ENCODE measurements at places on chromosomes 5 and 9.

- DNase-seq = no peak
Measured at GRCh38 chr9:127224178-127224882, 40.2 kb upstream of the GARNL3 start.

DNA sequence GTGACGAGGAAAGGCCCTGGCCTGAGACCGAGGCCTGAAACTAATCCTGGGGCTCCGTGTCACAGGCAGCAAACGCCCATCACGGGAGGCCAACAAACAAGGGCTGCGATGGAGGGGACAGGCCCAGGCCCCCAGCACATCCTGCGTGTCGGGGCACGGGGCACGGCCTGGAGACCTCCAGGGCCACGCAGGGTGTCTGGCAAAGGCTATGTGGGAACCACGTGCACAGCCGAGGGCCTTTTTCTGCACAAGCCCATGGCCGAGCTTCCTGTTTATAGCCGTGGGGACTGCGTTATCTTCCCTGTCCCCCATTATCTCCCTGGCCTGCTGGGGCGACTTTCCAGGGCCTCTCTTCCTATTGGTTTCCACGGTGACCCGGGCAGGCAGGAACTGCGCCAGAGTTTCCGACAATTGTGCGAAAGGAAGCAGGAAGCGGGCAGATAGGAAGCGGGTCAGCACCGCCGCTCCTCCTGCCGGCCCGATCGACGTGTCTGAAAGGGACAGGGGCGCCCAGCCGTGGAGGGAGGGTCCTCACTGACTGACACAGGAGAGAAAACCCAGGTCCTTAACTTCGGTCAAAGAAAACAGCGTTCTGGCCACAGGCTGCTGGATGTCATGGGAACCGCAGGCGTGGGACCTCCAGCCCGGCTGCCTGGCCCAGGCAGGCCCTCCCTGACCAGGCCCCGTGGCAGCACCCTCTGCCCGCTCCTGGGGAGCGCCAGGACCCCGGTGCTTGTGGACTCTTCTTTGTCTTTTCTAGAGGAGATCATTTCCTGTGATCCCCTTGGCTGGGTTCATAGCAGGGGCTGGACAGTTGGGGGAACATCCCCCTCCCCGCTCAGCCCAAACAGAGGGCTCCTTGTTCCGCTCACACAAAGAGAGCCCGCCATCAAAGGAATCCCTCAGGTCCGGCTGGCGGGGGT lies 29.1 kb upstream of the SEC16A start:
- DNase-seq = no peak

- no peak for DNase-seq
Measured at GRCh38 chr5:167242701-167243100, 1048.7 kb upstream of the WWC1 start.

- no peak for DNase-seq
Measured at GRCh38 chr9:23220957-23221356, 605.1 kb downstream of the ELAVL2 start.

DNA sequence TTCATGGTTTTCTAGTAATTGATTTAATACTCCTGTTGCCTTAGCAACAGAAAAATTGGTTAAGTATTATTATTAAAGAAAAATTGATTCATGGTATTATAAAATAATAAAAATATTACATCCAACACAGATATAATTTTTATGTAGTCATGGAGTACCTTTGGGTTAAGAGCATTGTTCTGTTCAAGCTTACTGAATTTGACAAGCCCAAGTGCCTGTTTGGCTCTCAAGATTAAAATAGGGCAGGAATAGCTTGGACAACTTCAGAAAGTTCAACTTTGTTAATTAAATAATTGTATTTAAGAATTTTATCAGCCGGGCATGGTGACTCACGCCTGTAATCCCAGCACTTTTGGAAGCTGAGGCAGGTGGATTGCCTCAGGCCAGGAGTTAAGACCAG lies 82.0 kb downstream of the NIPBL start:
- DNase-seq = no peak

DNA sequence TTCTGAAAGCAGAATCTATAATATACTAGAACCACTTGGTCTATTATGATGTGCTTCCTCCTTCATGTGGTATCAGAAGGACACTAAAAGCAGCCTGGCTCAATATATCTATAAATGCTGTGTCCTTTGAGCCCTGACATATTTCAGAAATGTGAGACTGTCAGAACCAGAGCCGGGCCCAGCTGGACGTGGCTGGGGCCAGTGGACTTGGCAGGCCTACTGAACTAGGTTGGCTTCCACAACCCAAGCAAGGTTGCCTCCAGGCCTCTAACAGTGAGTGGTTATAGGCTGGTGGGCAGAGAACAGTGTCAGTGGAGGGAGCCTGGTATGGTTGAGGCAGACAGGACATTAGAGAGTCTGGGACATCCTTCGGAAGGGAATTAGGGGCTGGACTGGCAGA lies 78.9 kb downstream of the GALNT10 start:
- no peak for DNase-seq

- no peak for DNase-seq
Measured at GRCh38 chr5:84573017-84573712, 188.5 kb upstream of the EDIL3 start.

GRCh38 chr5:179245031-179245430 lies 100.2 kb downstream of the ADAMTS2 start:
- DNase-seq = no peak

GRCh38 chr9:103992938-103993579 lies 101.0 kb upstream of the SMC2 start:
- no peak for DNase-seq

GRCh38 chr5:163953901-163954300 lies 448.5 kb downstream of the MAT2B start:
- DNase-seq = no peak

- DNase-seq = no peak
Measured at GRCh38 chr5:109412981-109413402, 3.2 kb upstream of the PJA2 start.

GRCh38 chr5:140178086-140178410 lies 3.1 kb downstream of the CYSTM1 start:
- DNase-seq = no peak

- DNase-seq = peak; percentile 96
Measured at GRCh38 chr9:95018099-95018936, 291.8 kb downstream of the AOPEP start.

GRCh38 chr5:67581203-67581602 lies 384.6 kb upstream of the CD180 start:
- peak; percentile 11 for DNase-seq

DNA sequence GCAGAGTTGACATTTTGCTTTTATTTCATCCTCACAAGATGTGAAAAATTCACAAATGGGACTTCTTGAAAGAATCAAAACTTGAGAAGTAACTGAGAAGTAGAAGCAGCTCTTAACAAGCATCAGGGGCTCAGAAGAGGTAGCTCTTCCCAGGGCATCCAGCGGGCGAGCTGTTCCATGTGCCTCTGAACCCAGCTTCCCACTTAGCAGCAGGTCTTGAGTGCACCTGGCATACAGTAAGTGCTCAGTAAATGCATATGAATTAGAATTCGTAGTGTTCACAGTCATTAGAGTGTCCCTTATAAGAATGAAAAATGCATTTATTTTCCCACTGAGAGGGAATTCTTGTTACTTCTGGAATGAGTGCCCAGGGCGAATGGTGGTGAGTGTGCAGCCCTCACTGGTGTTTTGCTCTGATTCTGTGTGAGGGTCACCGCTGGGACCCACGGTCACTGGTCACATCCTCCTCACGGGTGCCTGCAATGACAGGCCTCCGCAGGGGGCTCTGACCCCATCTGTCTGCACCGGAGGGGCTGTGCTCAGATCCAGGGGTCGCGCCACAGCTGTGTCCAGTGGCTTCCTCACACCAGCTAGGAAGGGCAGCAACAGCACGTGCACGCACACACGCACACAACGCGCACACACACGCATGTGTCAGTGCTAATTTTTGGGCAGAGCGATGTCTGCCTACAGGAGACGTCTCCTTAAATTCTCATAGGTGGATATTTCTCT lies 26.9 kb downstream of the EXOC3 start:
- no peak for DNase-seq

GRCh38 chr5:171469326-171469725 lies 49.9 kb downstream of the FGF18 start:
- no peak for DNase-seq

- no peak for DNase-seq
Measured at GRCh38 chr5:169442913-169443784, 140.4 kb upstream of the SPDL1 start.

- DNase-seq = no peak
Measured at GRCh38 chr9:33884856-33885701, 68.1 kb downstream of the UBE2R2 start.

DNA sequence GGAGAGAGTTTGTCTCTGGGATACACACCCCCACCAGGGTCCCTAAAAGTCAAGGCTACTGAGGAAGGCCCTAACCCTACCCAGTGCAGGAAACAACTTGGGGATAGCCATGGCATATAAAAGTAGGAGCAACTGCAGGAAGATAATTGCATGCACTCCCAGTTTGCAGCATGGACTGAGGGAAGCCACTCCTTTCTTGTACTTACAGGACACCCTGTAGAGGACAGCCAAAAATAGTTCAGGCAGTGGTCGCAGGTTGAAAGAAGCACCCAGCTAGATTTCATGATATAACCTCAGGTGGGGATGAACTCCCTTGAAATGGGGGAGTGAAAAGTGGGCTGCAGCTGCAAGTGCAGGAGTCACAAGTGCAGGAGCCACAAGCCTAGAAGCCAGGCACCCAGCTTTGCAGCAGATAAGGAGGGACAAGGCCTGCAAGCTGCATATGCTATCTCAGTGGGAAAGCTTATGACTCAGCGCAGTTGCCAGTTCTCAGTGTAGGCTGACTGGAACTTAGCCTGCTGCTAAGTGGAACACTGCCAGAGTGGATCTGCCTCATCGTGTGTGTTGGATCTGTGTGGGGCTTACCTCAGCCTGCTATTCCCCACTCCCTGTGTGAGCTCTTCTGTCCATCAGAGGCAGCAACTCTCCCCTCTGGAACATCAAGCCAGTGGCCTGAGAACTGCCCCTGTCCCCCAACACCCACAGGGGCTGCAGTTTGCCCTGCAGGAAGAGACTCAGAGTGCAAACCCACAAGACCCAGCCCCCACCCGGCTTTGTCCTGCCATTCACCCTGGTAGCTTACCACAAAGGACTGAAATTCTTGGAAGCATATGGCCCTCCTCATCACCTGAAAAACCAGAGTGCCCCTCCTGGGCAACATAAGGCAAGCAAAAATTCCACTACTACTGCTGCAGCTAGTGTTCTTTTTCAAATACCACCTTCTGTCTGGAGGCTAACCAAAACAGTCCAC lies 42.7 kb downstream of the CYLC2 start:
- DNase-seq = no peak

- no peak for DNase-seq
Measured at GRCh38 chr5:140273401-140273877, 29.5 kb downstream of the PFDN1 start.

GRCh38 chr9:82488313-82489200 lies 500.0 kb downstream of the SPATA31D1 start:
- DNase-seq = no peak

DNA sequence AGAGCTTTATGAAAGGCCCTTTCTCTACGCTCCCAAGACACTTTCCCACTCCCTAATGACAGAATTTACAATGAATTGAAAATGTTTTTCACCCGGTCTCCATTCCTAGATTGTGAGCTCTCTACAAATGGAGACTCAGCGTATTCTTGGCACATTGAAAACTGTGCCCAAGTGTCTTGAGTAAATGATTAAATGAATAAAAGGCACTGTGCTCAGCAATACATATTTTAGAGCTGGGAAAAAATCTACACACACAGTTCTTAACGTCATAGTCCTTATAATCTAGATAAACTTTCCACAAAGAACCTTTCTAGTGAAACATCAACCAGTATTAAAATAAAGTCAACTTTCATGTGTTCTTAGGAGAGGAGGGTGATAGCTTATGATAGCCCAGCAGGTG lies 634.0 kb downstream of the RAB3C start:
- no peak for DNase-seq

DNA sequence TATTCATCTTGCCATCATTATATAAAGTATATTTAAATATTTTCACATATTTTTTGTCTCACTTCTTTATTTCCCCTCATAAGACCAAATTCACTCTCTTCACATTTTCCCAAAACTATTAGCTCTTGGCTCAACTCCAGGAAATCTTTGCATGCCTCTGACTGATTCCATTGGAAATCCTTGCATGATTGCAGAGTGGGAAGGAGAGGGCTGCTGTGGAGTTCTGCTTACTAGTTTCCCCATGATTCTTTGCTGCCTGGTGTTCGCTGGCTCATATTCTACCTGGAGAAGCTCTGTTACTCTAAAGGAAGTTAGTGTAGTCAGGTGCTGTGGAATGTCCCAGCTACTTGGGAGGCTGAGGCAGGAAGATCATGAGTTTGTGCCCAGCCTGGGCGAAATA lies 41.9 kb downstream of the LIX1 start:
- DNase-seq = no peak

GRCh38 chr9:22898591-22898990 lies 452.0 kb downstream of the DMRTA1 start:
- DNase-seq = no peak

GRCh38 chr9:84493284-84493947 lies 152.9 kb upstream of the SLC28A3 start:
- no peak for DNase-seq

GRCh38 chr5:109819878-109820277 lies 130.2 kb downstream of the MAN2A1 start:
- DNase-seq = no peak

DNA sequence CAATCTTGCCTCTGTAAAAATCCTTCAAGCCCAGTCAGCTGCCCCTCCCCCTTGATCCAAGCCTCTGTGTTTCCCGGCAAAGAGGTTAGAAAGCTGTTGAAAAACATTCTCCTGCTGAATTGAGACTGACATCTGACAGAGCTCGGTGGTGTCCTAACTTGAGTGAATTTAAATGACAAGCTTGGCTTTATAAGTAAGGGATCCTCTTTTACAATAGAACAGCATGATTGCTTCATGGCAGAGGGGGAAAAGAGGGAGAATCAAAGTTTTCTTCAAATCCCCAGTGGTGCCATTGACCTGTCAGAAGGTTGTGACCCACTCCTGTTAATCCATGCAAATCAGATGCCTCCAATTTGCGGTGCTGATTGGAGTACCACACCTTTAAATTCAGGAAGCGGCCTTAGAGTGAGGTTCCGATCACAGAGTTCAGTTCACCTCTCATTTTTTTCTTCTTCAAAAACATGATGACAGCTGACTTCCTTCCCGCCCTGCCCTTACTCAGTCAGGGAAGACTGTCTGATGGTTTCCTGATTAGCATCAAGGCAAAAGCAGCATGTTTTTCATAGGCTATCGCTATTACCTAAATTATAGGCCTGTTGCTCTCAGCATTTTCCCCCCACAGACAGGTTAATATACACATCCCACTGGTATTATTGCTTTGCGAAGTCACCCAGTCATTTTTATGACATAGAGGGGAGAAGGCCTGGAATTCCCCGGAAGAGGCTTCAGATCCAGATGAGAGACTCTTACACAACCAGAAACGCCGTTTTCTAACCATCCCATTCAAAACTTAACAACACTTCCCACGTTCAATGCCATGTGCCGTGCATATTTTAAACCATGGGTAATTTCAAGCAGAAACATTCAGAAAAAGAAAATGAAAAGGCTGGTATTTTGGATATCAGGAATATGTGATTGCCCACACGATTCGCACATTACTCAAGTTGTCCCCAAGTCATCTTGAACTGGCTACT lies 141.4 kb downstream of the EBF1 start:
- no peak for DNase-seq

GRCh38 chr5:67305913-67306710 lies 109.5 kb upstream of the CD180 start:
- no peak for DNase-seq

GRCh38 chr9:117464941-117465616 lies 50.2 kb upstream of the ASTN2 start:
- no peak for DNase-seq

- DNase-seq = no peak
Measured at GRCh38 chr5:43274435-43275114, 38.6 kb downstream of the HMGCS1 start.

GRCh38 chr9:89721176-89721700 lies 116.4 kb downstream of the GADD45G start:
- DNase-seq = no peak

- DNase-seq = no peak
Measured at GRCh38 chr5:181054138-181054537, 14.1 kb downstream of the BTNL9 start.
